ENCODE measurements at places on chromosomes 16 and 17.

DNA sequence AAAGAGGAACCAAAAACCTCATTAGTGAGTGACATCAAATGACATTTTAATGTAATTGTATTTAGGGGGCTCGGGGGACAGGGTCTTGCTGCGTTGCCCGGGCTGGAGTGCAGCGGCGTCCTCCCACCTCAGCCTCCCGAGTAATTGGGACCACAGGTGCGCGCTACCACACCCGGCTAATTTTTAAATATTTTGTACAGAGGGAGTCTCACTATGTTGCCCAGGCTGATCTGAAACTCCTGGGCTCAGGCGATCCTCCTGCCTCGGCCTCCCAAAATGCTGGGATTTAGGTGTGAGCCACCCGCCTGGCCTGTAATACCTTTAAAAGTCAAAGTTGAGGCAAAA, 581 bp downstream of the SNRNP25 start:
- no peak for DNase-seq

GRCh38 chr16:59878479-59878878, 1144.4 kb upstream of the GOT2 start:
- DNase-seq: no peak

- DNase-seq: no peak
These were observed 23.9 kb upstream of the C1QTNF8 start for GRCh38 chr16:1119766-1120576.

GRCh38 chr17:74525465-74525725, 5.9 kb downstream of the CD300LB start:
- no peak for DNase-seq

DNA sequence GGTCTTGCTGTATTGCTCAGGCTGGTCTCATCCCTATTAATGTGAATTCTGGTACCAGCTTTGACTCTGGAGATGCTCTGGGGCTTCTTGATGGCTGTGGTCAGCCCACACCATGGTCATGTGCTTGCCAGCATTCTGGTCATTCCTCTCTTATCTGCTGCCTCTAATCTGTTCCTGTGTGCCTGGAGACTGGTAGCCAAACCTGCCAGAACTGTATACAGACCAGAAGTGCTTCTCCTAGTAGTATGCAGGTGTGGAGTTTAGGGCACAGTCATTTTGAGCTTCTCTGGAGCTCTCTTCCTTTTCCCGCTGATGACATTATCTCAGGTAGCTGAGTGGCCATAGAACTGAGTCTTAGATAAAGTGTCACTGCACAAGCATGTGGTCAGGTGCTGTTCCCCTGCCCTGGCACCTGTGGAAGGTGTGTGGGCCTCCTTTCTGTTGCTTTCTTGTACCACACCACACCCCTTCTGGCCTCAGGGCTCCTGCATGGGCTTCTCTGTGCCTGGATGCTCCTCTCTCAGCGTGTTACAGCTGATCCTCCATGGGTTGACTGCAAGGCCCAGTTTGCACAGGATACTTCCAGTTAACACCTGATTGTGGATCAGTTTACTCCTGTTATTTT, 162.7 kb downstream of the SPECC1 start:
- no peak for DNase-seq

GRCh38 chr16:74862743-74863244, 88.2 kb upstream of the FA2H start:
- DNase-seq: no peak

- DNase-seq: no peak
These were observed at the start of gene DHRS7C for GRCh38 chr17:9790889-9791876. DHRS7C (minus strand) TSS chr17:9791592; CDS start chr17:9791284, 308 bp downstream.
